ENCODE measurements at places on chromosomes 3 and 15. TPM values are rescaled to one million over a fixed set of nuclear protein-coding genes. Genes with fewer than 3 reads are reported as not detected.

GRCh38 chr15:74997141-74997540 lies 1.8 kb downstream of the SCAMP5 start:
- no peak for DNase-seq

GRCh38 chr3:117017135-117017894 lies 307.7 kb downstream of the TUSC7 start:
- no peak for DNase-seq

The TGM4 gene
- not detected for total RNA-seq

- no peak for DNase-seq
These were observed 70.4 kb upstream of the NTRK3 start for GRCh38 chr15:88326924-88327323.

DNA sequence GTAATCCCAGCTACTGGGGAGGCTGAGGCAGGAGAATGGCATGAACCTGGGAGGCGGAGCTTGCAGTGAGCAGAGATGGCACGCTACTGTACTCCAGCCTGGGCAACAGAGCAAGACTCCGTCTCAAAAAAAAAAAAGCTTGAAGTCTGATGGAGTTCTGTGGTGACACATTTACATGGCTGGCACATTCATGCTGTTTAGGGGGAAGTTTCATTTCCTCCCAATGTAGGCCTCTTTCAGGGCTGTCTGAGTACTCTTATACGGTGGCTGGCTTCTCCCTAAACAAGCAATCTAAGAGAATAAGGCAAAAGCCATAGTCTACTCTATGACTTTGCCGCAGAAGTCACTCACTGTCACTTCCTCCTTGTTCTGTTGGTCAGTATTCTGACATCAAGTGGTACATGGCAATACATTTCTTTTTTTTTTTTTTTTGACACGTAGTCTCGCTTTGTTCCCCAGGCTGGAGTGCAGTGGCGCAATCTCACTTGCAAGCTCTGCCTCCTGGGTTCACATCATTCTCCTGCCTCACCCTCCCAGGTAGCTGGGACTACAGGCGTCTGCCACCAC lies 41.2 kb downstream of the OIP5 start:
- no peak for DNase-seq

DNA sequence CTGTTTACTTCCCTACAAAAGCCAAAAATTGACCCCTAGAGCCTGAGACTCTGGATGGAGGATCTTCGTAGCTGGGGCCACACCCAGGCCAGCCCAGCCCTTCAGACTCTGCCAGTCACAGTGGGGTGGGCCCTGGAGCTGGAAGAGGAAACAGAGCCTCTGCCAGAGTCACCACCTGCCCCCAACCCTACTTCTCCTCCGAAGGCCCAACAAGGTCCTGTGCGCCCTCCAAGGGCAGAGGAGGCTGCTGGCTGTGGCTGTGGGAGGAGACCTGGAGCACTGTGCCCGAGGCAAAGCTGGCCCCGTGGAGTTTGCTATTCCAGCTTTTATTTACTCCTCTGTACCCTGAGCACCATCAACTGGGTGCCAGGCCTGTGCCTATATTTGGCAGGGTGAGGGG lies 19.0 kb downstream of the CISH start:
- no peak for DNase-seq

DNA sequence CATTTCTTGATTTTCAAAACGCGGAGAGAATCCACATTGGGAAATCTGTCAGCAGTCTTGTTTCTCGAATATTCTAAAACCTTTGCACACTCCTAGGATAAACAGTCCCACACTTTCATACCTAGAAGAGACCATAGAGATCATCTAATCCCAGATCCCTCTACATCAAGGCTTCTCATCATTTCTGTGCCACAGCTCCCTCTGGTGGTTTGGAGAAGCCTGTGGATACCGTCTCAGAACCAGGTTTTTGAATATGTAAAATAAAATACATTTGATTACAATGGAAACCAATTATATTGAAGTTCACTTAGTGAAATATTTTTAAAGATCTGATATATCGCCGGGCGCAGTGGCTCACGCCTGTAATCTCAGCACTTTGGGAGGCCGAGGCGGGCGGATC lies 211.9 kb upstream of the GOLGA6L4 start:
- peak; percentile 21 for DNase-seq

The TTLL3 gene
- 75.5 TPM for total RNA-seq

- DNase-seq = peak; percentile 15
These were observed 883.6 kb upstream of the NR2F2 start for GRCh38 chr15:95446854-95447253.

GRCh38 chr15:42153874-42154211 lies 2.6 kb downstream of the PLA2G4F start:
- DNase-seq = no peak

GRCh38 chr15:43229977-43230376 lies 9.2 kb upstream of the EPB42 start:
- no peak for DNase-seq

DNA sequence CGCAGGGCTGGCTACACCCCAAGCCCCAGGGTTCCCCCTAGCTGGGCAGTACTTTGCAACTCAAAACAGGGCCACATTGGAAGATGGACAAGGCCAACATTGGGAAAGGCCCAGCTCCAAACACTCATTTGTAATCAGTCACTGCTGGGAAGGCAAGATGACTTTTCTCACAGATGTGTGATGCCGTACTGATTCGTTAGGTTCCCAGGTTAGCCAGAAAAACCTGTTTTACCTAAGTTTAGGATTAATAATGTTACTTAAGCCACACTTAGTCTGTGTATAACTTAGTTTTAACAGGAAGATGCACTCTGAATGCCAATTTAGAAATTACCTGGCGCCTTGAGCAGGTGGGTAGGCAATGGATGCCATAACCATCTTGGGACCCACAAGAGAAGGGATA lies 71.0 kb downstream of the ITGB5 start:
- DNase-seq = no peak

GRCh38 chr3:138888560-138888959 lies 53.8 kb upstream of the PIK3CB start:
- DNase-seq = no peak

The ILDR1 gene
- total RNA-seq = 0.31 TPM

DNA sequence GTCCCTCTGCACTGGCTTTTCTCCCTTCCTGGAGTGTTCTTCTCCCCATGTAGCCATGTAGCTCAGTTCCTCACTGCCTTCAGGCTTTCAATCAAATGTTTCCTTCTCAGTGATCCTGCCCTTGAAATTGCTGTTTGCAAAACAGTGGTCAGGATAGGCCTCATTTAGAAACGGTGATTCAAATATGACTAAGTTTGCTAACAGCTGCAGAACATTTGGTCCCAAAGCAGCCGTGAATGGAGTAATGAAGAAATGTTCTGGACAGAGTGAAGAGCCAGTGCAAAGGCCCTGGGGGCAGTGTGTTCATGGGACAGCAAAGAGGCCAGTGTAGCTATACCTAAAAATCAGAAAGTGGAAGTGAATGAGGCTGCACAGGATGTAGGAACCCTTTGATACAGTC lies 223.4 kb downstream of the FEZF2 start:
- DNase-seq = no peak

The SAMMSON gene
- not detected for total RNA-seq

The OR5K2 gene
- not detected for total RNA-seq

GRCh38 chr15:58331913-58332675 lies 99.7 kb upstream of the LIPC start:
- peak; percentile 96 for DNase-seq

- DNase-seq = no peak
These were observed 268.4 kb upstream of the ROPN1 start for GRCh38 chr3:124260206-124260915.

DNA sequence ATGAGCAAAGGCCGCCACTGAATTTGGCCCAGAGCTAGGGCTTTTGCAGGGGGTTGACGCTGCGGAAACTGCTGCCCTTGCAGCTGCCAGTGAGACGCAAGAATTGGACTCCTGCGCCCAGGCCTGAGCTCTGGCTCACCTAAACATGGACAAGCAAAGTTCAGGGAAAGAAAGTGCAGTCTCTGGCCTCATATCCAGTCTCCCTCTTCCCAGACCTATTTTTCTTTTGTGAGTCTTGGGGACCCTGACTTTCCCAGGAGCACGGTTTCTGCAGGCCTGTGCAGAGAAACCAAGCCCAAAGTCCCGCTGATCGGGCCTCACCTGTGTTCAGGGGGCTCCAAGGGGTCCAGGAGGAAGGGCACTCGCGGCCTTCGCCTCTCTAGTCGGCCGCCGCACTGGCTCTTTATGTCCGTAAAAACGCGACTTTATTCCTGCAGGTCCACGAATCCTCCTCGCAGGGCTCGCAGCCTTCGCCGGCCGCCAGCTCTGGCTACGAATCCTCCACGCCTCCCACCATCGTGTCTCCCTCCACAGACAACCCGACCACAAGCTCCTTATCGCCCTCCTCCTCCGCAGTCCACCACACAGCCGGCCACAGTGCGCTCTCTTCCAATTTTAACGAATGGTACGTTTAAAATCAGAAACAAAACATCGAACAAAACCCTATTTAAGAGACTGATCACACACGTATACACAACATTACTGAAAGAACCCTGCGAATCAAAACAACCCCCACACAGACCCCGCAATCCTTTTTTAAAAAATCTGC lies 3.9 kb downstream of the ZIC1 start:
- DNase-seq = no peak

DNA sequence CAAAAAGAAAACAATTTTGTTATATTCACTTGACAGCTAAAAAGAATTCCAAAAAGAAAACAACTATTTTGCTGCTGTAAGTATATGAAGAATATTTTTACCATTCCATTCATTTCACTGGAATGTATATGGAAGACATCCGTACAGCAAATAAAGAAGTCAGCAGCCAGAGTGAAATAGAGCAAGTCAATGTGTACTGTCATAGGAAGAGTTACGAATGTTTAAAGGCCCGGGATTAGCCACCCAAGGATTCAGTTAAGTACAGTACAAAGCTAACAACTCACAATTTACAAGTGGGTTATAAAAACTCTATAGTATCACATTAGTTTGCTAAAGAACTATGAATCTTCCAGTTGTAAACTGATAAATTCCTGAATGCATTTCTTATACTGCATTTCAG lies 14.4 kb upstream of the XXYLT1 start:
- no peak for DNase-seq

The SKOR1 gene
- total RNA-seq = 0.31 TPM

DNA sequence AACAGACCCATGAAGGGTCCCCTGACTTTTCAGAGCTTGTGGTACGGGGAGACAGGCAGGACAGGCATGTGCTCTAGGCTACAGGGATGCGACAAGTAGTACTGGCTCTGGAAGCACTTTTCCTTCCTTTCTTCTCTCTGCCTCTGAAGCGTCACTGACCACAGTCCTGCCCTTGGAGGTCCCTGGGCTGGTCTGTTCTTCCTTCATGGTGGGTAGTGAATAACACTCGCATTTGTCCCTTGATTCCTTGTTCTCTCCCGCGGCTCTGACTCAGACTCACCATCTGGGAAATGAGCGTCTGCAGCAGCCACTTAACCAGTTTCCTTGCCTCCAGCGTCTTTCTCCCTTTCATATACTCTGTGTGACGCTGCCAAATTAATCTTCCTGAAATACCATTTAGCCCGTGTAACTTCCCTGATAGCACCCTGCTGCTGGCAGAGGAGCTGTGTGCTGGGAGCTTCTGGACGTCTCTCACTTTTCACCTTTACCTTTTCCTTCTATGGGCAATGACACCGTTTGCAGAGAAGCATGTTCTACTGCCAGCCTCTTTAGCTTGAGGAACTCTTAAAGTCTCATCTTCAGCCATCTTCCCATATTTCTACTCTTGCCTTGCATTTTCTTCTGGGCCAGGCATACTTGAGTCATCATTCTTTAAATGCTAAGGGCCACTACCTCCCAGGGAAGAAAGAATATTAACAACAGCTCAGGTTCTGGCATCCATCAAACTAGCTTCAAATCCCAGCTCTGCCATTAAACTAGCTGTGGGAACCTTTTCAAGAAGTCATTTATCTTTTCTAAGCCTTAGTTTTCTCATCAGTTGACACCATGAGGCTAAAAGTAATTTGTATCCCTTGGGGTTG lies 33.6 kb downstream of the TMEM45A start:
- no peak for DNase-seq

The ACVR2B gene
- total RNA-seq = 9.1 TPM

- DNase-seq = no peak
These were observed 24.4 kb downstream of the MIX23 start for GRCh38 chr3:122358703-122359032.

DNA sequence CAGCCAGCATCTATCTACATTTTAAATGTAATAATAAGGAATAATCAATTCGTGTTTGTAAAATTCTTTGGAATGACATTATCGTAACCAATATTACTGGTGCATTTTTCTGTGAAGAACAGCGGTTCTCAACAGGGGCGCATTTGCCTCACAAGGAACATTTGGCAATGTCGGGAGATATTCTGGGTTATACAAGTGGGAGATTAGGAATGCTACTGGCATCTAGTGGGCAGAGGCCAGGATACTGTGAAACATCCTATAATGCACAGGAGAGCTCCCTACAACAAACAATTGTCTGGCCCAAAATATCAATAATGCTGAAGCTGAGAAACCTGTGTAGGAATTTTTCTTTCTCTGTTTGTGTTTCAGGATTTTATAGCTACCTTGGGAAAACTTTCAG lies 25.0 kb downstream of the ACP3 start:
- DNase-seq = no peak

The NUP210 gene
- 144 TPM for total RNA-seq

The P2RY1 gene
- total RNA-seq = 2.4 TPM

GRCh38 chr15:29008846-29009245 lies 123.1 kb downstream of the APBA2 start:
- DNase-seq = no peak

GRCh38 chr15:33581032-33581431 lies 270.3 kb downstream of the RYR3 start:
- no peak for DNase-seq

DNA sequence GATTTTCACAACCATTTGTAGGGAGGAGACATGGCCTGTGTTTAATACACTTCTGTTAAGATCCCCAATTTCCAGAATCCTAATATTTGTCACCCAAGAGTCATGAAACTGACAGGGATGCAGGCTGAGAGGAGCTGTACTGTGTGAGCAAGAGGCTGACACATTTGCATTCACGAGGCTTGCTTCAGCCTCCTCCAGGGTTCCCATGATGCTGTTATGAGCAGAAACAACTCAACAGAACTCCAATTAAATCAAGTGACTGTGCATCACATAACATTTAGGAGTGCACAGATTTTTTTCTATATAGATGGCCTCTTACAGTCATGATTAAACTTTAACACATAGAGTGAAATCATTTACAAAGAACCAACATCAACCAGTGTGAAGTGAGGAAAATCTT lies 292.3 kb upstream of the STT3B start:
- DNase-seq = no peak

The CPB1 gene
- total RNA-seq = not detected

The EPM2AIP1 gene
- total RNA-seq = 19.0 TPM

DNA sequence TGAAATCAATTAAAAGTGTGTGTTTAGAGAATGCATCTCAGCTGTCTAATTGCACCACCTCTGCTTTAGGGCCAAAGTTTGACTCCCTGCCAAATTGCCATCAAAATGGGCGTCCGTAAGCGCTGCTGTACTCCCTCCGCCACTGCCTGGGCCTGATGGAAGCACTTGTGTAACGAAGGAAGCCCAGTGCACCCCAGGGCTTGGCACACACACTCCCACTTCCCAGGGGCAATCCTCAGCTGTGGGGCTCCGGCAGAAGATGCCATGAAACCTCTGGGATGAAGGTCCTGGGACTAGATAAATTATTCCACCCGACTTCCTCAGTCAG lies 137.8 kb downstream of the RORA start:
- DNase-seq = no peak
